ENCODE measurements at places on chromosomes 1 and 21.

DNA sequence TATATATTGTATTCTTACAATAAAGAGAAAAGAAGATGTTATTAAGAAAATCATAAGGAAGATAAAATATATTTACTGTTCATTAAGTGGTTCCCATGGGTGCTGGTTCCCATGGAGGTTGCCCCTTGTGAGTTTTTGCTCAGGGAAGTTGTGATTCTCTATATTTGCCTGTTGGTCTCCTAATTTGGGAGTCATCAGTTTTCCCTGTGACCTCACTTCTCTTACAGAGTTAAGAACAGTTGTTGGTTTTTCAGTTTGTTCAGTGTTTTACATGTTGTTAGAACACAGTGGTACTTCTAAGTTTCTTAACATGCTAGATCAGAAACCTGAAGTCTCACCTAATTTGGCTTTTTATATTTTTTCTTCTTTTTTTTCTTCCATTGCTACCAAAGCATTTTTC lies 109.2 kb downstream of the OSBPL9 start:
- no peak for DNase-seq

DNA sequence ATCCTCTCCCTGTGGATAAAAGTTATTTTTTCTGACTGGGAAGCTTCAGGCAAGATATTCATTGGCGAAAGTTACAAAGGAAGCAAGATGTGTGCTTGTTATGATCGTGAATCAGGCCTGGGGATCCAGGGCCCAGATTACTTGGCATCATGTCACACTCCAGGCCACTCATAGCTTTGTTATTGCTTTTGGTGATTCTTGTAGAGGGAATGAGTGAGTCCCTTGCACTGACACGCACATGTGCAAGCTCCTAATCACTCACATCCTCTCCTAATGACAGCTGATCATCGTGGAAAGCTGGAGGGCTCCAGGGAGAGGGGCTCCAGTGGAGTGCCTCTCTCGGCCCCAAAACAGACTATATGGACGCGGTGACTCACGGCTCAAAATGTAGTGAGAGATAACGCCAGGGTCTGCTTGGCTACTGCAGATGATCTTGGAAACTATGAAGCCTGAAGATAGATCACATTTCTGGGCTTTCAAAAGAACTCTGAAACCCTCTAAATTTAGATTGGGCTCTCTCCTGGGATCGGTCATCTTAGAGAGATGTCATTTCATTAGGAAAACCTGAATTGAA lies 481.1 kb upstream of the USP24 start:
- DNase-seq, result no peak

- no peak for DNase-seq
These were observed 5.9 kb downstream of the TNR start for GRCh38 chr1:175737451-175737850.

GRCh38 chr1:153231785-153232184 lies 14.4 kb downstream of the PRR9 start:
- no peak for DNase-seq

DNA sequence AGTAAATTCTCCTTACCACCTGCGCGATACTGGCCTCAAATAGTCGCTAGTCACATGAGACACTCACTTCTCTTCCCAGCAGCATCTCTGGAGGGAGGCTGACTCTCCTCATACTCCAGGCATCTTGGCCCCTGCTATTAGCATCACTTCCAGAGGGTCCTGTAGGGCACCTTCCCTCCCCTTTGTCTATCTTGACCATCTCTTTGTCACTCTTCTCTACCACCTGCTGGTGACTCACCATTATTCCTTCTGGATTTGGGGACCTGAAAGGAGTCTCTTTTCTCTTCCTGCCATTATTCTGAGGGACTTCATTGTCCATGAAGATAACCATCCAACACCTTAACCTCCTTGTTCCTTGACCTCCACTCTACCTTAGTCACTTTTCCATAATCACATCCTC lies 31.7 kb upstream of the GPR37L1 start:
- peak; percentile 18 for DNase-seq

DNA sequence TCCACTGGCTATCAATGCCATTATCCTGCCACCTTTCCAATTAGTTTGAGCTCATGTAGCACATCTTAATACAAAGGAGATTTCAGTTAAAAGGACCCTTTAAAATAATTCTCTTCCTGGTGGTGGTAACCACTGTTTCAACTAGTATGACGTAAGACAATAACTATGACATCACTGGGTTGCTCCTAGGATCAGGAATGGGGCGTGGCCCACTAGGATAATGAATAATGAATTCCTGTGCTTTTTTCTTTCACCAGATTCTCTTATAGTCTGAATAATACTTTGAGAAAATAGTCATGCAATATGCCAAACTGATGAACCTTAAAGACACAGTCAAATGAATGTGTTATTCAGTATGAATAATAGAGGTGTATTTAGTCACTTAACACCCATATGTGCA lies 10.6 kb upstream of the KIFAP3 start:
- DNase-seq, result no peak

- no peak for DNase-seq
These were observed 20.5 kb downstream of the MX1 start for GRCh38 chr21:41446586-41446985.

DNA sequence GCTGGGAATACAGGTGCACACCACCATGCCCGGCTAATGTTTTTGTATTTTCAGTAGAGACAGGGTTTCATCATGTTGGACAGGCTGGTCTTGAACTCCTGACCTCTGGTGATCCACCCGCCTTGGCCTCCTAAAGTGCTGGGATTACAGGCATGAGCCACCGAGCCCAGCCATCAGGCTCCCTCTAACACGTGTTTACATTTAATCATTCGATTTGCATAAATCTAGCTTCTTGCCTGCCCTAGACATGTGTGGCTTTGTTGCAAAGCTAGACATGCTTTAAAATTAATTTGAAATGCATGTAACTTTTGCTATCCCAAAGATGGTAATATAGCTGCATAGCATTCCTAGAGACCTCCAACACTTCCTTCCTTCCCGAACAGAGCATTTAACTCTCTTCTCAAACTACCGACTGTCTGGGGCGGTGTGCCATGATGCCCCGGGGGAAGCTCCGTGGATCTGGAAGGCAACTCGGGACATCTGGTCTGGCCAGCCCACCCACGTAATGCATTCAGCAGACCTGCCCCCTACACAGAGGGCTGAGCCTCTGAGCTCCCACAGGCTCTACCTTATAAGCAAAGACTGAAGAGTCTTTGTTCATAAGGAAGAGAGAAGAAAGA lies 34.6 kb upstream of the NID1 start:
- no peak for DNase-seq

DNA sequence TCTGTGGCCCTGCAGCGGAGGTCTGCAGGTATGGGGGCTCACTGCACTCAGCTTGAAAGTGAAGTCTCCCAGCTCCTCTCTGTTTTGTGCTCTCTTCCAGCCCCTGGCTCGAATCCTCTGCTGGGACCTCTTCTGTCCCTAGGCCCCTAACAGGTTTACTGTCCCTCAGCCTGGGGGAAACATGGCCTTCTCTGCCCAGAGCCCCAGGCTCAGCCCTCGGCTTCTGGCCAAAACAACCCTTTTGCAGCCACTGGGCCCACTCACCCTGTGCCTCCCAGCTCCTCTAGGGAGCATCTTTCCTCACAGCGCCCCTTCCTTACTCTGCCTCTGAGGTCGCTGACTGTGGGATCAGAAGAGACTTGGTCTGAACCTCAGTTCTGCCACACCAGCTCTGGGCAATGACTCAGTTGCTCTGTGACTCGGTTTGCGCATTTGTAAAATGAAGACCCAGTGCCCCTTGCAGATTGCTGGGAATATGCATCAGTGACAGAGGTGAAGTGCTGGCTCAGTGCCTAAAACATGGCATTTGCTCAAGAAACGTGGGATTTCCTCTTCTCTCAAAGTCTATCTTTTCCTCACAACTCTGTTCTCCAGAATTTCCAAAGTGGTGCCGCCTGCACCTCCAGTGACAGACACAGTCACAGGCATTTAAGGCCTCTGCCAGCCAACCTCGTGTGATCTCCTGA lies 26.5 kb upstream of the TENT5C start:
- no peak for DNase-seq

- no peak for DNase-seq
These were observed 50.1 kb downstream of the TIAM1 start for GRCh38 chr21:31293986-31294385.

DNA sequence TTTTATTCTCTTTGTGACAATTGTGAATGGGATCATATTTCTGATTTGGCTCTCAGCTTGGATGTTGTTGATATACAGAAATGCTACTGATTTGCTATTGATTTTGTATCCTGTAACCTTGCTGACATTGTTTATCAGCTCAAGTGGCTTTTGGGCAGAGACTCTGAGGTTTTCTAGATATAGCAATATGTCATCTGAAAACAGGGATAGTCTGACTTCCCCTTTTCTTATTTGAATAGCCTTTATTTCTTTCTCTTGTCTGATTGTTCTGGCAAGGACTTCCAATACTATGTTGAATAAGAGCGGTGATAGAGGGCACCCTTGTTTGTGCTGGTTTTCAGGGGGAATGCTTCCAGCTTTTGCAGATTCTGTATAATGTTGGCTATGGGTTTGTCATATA lies 150.8 kb downstream of the FASLG start:
- no peak for DNase-seq

- no peak for DNase-seq
These were observed 6.1 kb downstream of the TAS1R3 start for GRCh38 chr1:1336931-1337792.

DNA sequence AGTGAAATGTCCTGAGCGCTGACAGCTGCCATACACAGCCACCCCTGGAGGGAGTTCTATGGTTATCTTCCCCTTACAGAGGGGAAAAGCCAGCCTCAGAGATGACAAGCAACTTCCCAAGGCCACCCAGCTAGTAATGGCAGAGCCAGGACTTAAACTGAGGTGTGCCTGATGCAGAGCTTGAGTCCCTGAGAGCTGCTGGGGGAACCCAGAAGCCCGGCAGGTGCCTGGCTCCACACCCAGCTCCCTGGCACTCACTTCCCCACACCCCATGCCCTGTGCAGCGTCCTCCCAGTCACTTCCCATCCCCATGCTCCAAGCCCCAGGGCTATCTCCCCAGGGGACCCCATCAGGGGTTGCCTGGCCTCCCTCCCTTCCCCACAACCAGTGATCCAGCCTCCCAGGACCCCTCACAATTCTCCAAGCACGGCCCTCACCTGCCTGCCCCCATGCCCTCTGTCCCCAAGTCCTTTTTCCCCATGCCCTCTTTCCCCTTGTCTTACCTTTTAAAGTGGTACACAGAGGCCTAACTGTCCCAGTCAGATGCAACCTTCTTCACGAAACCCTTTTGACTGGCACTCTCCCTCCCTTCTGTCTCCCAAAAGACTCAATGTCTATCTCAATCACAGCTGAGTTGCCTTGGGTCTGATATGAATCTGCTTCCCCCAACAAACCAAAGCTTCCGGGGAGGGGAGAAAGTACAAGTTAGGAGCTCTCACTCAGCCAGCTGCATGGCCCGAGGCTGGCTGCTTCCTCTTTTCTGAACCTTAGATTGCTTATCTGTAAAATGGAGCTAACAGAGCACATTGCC lies 39.8 kb upstream of the LRP8 start:
- DNase-seq, result no peak

GRCh38 chr1:206847337-206847834 lies 18.0 kb upstream of the IL20 start:
- no peak for DNase-seq

- DNase-seq, result no peak
These were observed 9.2 kb upstream of the C1orf141 start for GRCh38 chr1:67143966-67144365.

DNA sequence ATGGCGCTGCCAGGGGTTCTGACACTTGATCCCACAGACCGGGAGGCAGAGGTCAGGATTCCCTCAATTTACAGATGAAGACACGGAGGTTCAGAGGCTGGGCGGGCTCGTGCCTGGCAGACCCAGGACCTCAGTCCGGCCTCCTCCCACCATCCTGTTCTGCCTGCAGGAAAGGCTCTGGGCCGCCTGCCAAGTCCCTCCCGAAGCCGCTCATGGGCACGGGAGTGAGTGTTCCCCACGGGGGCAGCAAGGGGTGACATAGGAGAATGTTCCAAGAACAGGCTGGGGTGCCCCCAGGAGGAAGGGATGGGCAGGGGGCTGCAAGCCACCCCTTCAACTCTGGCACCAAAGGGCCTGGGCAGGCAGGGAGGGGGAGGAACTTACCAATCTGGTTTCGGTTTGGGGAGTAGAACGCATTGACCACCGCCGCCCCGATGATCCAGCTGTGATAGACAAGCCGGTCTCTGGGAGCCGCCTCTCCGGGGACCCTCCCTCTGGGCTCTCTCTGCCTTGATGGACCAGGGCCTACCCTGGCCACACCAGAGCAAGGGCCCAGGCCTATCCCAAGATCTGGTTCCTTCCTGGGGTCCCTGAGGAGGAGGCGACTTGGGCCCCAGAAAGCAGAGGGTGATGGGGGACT lies 7.5 kb downstream of the PRXL2B start:
- no peak for DNase-seq

DNA sequence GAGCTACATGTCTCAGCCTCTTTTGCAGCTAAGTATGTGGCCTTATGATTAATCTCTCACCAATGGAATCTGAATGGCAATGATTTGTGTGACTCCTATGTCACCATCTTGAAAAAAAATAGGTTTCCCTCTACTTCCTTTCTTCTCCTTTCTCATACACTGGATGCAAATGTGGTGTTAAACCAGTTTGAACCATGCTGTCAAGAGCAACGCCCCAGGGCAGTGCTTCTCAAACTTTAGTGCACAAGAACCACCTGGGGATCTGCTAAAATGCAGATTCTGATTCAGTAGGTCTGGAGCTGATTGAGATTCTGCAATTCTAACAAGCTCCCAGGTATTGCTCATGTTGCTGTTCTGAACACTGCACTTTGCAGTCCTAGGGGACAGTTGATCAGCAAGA lies 44.7 kb upstream of the ZNF644 start:
- no peak for DNase-seq

- peak; percentile 18 for DNase-seq
These were observed 51.9 kb downstream of the DHX9 start for GRCh38 chr1:182890927-182891610.

DNA sequence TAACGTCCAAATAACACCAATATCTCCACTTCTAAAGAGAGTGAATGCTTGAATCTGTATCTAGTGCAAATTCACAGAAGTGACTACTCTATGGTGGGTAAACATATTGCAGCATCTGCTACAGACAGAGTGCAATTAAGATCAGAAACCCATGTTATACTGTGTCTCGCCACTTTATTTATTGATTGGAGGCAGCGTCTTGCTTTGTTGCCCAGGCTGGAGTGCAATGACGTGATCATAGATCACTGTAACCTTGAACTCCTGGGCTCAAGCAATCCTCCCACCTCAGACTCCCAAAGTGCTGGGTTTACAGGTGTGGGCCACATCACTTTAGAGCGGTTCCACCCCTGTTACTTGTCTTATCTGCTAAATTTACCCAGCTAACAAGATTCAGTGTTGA lies 57.0 kb downstream of the HLCS start:
- no peak for DNase-seq
